Fibroblast of skin of left biceps (primary cell): ENCODE measurements at places on chromosomes 4 and X.

GRCh38 chr4:62402088-62402806 lies 1202.1 kb downstream of the ADGRL3 start:
- no peak for DNase-seq

- no peak for DNase-seq
These were observed 48.9 kb downstream of the RGS12 start for GRCh38 chr4:3341760-3342159.

- DNase-seq: peak; percentile 1
These were observed 108.4 kb downstream of the LINC00632 start for GRCh38 chrX:140817943-140818342.

DNA sequence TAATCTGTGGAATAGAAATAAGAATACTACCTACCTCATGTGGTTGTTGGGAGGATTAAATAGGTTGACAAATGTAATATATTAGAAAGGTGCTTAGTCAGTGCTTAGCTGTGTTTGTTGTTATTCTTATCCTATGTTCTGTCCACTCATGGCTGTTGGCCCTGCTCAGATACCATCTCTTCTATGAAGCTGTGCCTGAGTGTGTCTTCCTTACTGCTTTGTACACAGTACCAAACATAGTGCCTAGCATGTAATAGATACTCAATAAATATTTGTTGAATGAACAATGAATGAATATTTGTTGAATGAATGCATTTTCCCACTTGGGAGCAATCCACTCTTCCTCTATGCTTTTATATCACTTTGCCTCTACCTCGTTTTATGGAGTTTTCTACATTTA lies 57.2 kb downstream of the NHS start:
- no peak for DNase-seq

DNA sequence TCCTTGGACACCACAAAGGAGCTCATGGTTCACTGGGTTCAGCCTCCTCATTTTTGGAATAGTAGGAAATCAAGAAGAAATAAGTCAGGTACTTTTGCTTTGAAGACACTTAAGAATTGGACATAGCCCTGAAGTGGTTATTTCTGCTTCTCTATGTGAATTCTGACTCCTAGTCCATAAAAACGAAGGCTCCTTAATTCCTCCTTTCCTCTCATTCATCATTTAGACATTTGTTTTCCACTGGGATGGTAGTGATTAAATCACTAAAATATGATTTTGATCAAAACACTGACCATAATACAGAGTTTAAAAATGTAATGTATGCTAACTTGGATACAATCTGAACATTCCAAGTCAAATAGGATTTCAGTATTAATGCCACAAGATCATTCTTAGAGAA lies 34.7 kb upstream of the CYP2U1 start:
- DNase-seq: no peak

DNA sequence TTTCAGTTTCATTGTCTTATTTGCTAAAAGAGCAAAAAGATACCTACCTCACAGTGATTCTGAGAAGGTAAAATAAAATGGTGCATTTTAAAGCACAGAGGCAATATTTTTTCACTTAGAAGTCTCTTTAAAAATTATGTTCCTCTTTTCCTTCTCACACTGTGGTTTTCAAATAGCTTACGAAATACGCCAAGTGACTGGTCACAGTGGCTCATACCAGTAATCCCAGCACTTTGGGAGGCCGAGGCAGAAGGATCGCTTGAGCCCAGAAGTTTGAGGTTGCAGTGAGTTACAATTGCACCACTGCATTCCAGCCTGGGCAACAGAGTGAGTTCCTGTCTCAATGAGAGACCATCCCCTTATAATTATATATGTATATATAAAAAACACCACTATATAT lies 372.6 kb downstream of the FBXO8 start:
- no peak for DNase-seq

- DNase-seq: no peak
These were observed 3.4 kb upstream of the GK start for GRCh38 chrX:30649859-30650258.

- DNase-seq: no peak
These were observed 65.4 kb downstream of the ANKRD17 start for GRCh38 chr4:73193155-73193554.

- DNase-seq: no peak
These were observed 38.2 kb downstream of the BEX3 start for GRCh38 chrX:103414561-103414960.

DNA sequence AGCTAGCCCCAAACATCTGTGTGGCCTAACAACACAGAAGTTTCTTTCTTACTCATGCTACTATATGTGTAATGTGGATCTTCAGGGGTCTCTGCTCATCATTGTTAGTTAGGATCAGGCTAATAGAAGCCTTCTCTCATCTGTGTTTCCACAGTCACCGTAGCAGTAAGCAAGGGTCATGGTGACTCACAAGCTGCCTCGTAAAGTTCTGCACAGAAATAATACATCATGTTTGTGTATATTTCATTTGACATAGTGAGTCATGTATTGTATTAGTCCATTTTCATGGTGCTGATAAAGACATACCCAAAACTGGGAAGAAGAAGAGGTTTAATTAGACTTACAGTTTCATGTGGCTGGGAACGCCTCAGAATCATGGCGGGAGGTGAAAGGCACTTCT lies 38.7 kb downstream of the SLC4A4 start:
- peak; percentile 54 for DNase-seq

GRCh38 chrX:23978491-23978890 lies 48.5 kb downstream of the KLHL15 start:
- peak; percentile 6 for DNase-seq

DNA sequence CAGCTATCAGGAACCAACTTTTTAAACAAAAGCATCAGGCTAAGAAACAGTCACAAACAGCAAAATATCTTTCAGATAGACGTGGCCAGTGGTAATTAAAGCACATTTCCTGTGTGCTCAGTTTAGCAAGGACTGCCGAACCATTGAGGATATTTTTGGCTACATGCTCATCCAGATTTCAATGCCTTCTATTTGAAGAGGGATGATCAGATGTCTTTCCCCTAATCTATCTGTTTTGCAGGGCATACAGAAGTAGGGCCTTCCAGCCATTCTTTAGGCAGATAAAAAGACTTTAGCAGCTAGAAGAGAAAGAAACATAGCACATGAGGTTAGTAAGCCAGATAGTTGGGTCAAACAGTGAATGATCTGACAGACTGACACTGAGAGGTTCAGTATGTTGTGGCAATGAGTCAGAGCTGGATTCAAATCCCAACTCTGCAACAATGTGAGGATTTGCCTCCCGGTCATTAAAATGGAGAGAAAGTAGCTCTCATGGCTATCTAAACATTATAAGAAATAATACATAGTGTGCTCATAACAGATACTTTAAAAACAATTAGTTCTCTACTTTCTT lies 100.0 kb upstream of the PRKG2 start:
- no peak for DNase-seq

DNA sequence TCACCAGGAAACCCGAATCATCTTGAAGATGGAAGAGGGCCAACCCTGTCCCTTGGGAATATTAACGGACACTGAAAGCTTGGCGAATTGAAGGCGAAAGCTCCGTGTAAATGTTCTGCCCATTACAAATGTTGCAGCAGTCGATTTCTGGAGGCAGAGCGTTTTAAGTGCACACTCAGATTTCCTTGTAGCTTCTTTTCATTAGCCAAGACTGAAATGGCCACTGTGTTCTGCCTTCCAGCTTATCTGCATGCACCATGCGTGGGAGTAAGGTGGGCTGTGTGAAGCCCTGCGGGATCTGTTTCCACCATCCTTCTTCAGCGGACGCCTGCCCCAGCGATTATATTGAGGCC lies 1.3 kb downstream of the SMIM20 start:
- no peak for DNase-seq

- DNase-seq: no peak
These were observed 35.1 kb downstream of the FBXO8 start for GRCh38 chr4:174248407-174248806.

DNA sequence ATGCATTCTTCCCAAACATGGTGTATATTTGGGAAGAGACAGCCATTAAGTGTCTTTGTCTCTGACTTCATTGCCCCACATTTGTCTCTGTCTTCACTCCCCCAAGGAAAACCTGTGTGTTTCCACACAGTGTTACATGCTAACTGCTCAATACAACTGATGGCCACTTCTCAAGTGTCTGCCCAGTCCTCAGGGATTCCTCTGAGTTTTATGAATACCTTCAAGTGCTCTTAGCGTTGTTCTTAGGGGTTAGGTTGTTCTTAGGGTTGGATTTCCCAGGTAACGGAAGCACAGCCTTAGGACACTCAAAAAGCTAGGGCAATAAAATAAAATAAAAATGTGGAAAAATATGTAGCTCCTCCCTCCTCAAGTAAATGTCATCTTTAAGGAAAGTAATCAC lies 64.7 kb upstream of the PLAC8 start:
- no peak for DNase-seq

DNA sequence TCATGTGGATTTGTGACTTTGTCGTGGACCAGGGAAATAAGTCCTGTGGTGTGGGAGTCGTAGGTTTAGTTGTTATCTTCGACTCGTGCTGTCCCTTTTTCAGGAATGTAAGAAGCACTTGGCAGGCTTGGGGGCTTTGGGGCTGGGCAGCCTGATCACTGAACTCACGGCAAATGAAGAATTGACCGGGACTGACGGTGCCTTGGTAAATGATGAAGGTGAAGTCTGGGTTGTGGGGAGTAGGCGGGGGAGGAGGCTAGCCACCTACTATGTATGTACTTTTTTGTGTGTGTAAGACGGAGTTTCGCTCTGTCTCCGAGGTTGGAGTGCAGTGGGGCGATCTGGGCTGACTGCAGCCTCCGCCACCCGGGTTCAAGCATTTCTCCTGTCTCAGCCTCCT lies 1.2 kb downstream of the TAF1 start:
- no peak for DNase-seq

DNA sequence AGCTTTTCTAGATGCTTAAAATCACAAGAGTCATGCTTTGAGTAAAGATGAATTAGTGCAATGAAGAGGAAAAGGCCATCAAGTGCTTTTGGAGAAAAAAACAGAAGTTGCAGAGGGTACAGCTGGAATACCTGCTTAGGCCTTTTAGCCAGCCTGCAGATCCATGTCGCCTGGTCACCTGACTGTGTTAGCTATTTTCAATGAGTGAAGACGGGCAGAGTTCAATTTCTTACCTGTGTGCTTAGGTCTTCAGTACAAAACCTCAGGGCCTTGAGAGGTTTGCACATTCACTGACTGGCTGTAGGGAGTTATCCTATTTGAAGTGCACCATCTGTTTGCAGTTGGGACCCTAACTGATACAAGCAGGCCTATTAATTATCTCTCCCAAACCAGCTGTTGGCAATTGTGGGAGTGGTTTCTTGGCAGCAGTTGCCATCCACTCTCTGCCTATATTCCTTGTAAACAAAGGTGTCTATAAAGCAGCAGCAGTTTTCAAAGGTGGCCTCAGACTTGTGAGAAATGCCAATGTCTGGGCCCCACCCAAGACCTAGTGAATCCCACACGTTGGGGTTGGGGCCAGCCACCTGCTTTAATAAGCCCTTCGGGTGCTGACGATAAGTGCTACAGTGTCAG lies 16.3 kb upstream of the FAT1 start:
- DNase-seq: no peak

GRCh38 chr4:7043284-7044136 lies at the start of gene TADA2B:
Gene TADA2B (plus strand): TSS chr4:7043372. CDS start chr4:7043580, 208 bp downstream.
- no peak for DNase-seq

DNA sequence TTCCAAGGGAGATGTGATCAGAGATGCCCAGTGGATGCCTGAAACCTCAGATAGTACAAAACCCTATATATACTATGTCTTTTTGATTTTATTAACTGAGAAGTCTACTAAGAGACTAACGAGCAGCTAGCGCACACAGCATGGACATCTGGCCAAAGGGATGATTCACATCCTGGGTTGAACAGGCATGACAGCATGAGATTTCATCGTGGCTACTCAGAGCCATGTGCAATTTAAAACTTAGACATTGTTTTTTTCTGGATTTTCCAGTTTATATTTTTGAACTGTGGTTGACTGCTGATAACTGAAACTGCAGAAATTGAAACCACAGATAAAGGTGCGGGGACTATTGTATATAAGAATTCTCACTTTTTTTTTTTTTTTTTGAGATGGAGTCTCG lies 2252.9 kb upstream of the AGA start:
- peak; percentile 24 for DNase-seq

- DNase-seq: no peak
These were observed 30.5 kb upstream of the DKK2 start for GRCh38 chr4:107066621-107067020.

DNA sequence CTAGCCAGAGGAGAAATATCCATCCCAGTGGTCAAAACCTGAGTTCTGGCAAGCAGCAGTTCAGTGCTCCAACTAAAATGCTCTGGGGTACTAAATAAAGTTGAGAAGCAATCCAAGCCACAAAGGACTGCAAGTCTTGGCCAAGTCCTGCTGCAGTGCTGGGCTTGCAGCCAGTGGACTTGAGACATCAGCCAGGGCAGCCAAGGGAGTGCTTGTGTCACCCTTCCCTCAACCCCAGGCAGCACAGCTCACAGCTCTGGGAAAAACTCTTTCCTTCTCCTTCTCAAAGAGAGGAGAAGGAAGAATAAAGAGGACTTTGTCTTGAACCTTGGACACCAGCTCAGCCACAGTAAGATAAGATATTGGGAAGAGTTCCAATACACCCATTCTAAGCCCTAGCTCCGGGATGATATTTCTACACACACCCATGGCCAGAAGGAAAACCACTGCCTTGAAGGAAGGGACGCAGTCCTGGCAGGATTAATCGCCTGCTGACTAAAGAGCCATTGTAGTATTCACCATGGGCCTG lies 99.8 kb downstream of the PTCHD1 start:
- DNase-seq: peak; percentile 2

GRCh38 chr4:35167385-35167784 lies 1076.9 kb downstream of the ARAP2 start:
- no peak for DNase-seq

GRCh38 chrX:131923614-131924250 lies 99.4 kb upstream of the STK26 start:
- DNase-seq: no peak

DNA sequence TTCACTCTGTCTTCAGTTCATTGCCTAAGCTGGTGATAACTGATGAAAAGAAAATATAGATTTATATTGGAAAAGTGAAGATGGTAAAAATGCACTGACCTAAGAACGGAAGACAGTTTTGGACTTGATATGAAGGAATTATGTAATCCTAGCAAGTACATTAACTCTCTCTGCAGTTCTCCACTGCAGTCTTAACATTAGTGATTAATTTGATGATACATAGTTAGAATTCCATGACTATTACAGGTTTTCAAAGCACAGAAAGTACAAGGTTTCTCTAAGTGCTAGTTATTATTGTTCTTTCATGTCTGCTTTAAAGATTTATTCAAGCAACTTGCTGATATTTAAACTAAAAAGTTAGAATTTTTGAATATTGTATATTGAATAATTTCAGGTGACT lies 1591.7 kb upstream of the ADGRL3 start:
- DNase-seq: no peak

- peak; percentile 38 for DNase-seq
These were observed 493 bp upstream of the UCHL1 start for GRCh38 chr4:41256131-41256739.

DNA sequence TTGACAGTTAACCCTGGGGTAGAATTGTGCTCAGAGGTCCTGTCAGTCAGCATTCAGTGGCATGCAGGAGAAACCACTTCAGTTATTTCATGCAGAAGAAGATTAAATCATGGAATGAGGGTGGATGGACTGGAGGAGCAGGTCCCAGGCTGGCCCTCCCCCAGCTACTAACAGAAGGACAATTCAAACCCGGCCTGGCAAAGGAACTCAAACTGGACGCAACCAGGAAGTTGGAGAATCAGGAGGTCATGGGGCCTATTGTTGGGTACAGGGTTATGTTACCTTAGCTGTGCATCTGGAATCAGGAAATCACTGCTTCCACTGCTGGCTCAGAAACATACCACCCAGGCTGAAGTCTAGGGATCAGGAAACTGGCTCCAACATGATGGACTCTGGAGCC lies 121.4 kb downstream of the GPAT3 start:
- no peak for DNase-seq
